ENCODE measurements at places on chromosomes 5 and 9.

- DNase-seq = no peak
These were observed 22.8 kb downstream of the IGIP start for GRCh38 chr5:140148508-140148907.

- DNase-seq = no peak
These were observed 2.3 kb downstream of the BRD3OS start for GRCh38 chr9:134027561-134027960.

DNA sequence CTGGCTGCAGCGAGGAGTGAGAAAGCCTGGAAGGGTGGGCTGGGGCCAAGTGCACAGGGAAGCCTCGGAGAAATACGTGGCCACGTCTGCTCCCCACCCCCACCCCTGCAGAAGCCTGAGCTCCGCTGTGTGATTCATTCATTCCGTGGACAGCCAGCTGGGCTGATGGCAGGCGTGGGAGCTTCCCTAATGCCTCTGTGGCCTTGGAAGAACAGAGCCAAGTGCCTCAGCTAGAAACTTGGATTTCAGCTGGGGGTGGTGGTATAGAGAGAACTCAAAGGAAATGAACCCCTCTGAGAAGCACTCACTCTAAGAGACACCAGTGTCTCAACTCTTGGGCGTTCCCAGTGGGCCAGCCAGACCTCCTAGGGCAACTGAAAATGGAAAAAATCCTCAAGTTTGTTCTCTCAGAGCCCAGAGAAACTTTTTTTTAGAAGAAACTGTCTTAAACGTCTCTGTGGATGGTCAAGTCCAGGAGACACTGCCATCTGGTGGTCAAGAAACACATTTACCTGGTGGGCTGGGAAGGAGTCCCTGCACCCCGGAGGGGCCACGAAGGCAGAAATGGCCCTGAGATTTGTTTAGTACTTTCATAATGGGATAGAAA, 18.0 kb downstream of the ATOX1 start:
- peak; percentile 63 for DNase-seq

DNA sequence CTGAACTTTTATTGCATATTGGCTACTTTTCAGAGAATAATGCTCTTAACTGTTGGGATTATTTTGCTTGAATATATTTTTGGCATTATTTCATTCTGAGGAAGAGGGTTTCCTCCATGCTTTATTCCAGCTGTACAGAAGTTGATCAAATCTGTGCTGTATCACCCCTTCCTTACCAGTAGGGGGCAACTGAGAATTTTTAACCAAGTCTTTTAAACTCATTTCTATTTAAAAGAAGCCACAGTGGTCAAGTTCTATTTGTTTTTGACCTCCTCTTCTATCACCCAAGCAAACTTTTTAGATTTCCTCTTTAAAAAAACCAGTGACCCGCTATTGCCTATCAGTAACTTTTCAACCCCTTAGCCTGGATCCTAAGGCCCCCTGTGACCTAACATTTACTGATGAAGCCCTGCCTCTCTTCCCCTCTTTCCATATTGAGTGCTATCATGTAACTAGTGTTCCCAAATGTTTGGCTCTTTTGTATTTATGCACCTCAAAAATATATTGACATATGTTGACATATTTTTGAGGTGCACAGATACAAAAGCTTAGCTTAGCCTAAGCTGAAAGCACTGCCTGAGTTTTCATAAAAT, 80.6 kb downstream of the FBXO4 start:
- DNase-seq = peak; percentile 34

DNA sequence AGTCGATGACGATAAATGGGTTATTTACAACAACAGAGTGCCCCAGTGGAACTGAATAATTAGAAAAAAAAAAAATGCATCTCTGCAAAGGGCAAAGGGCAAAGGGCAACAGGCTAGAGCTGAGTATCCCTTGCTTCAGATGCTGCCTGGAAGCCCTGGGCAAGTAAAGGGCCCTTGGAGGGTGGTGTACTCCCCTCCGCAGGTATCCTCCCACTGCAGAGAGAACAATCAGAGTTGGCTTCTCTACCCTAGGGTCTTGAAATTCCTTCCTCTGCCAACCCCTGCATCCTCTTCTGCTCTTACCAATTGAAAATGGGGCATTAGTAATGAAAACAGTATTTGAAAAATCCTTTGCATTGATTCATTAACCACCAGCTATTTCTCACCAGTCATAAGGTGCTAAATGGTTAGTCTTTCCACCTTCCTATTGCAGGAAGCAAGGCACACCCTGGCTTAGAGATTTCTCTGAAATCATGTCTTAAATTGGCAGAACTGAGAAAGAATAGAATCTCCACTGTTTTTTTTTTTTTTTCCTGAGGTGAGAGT, 122.6 kb downstream of the SEMA6A start:
- peak; percentile 42 for DNase-seq

DNA sequence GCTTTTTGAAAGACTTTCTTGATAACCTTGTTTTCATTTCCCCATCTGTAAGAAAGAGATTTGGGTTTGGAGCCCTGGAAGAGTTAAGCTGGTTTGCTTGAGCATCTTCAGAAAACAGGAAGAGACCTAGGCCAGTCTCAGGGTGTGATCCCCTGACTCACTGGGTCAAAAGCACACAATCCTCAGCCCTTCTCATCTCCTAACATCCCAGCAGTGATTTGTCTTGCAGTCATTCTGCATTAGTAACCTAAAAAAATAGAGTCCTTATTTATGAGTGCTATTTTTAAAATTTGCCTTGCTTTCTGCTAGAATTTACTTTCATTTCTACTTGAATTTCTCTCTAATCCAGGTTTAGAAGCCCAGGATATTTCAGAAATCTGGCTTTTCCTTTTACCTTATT, 16.4 kb upstream of the ARSB start:
- DNase-seq = peak; percentile 12

DNA sequence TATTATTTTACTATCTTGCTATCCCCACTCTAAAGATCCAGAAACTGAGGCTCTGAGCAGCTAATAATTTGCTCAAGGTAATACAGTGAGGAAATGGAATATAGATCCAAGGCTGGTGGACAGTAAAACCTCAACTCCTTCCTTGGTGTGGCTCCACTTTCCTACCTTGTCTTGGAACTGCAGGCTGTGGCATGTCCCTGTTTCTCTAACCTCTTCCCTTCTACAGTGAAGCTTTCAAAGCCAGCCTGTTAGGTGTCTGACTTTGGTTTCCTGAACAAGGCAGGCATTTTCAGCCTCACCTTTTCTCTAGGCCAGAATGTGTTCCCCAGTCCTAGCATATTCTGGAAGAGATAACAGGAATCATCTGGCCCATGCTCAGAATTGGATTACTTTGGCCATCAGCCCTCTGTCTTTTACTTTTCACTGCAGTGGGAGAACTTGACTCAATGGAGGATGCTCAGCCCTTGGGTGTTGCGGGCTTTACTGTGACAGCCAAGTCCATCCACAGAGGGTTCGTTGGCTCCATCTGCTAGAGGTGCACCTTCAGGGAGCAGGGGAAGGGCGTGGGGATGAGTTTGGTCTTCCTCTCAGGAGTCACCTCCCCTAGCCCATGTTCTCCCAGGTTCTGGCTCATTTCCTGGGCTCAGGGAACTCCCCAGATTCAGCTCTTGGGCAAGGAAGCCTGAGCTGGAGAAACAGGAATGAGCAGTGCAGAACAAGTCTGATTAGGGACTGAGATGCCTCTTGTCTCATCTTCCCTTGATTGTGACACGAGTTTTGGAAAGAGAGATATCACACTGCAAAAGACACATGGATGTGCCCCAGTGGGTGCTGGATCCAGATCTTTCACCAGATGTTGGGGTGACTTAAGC, 1.1 kb downstream of the NIPAL4 start:
- DNase-seq = peak; percentile 94

GRCh38 chr5:142978726-142979125, 208.5 kb downstream of the ARHGAP26 start:
- peak; percentile 18 for DNase-seq

GRCh38 chr5:23528677-23529076, 21.3 kb downstream of the PRDM9 start:
- no peak for DNase-seq

- DNase-seq = no peak
These were observed 17.1 kb upstream of the FBXL17 start for GRCh38 chr5:108398964-108399363.

- no peak for DNase-seq
These were observed 6.0 kb downstream of the CAMK4 start for GRCh38 chr5:111229871-111230810.

- peak; percentile 44 for DNase-seq
These were observed 508.3 kb downstream of the EBF1 start for GRCh38 chr5:158591301-158591863.

DNA sequence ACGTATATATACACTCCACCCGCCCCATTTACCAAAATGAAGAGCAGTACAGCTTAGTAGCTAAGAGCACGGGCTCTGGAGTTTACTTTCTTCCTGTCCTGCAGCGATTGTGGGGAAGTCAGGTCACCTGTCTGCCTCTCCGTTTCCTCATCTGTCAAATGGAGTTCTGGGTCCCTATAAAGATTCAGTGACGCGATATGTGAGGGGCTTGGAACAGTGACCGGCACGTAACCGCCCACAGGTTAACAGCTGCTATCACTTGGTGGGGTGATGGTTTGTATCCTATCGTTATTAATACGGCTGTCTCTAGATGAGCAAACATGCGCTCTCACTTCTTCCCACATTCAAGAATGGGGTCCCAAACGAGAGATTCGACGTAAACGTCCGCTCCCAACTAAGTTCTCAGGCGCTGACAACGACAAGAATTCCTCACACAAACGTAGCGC, 426 bp downstream of the FAM114A2 start:
- DNase-seq = peak; percentile 41

DNA sequence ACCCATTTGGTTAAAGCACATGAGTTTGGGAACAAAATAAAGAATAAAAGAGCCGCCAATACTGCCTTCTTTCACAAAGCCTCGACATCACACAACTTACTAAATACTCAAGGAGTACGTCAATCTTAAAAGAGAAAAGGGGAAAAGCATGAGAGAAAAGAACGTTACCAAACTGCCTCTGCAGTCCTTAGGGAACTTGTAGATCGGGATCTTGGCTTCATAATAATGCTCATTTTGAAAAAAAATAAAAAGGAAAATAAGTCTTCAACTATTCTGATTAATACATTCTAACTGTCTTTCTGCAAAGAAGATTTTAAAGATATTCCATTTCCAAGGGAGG, 618.4 kb downstream of the PDE4D start:
- no peak for DNase-seq

- DNase-seq = no peak
These were observed 71.8 kb downstream of the PRR16 start for GRCh38 chr5:120535900-120536299.

Data from epithelial cell of esophagus (primary cell).